ENCODE measurements at places on chromosomes 6 and 20.

GRCh38 chr6:167113047-167113754, 9.7 kb upstream of the CCR6 start:
- DNase-seq = no peak

DNA sequence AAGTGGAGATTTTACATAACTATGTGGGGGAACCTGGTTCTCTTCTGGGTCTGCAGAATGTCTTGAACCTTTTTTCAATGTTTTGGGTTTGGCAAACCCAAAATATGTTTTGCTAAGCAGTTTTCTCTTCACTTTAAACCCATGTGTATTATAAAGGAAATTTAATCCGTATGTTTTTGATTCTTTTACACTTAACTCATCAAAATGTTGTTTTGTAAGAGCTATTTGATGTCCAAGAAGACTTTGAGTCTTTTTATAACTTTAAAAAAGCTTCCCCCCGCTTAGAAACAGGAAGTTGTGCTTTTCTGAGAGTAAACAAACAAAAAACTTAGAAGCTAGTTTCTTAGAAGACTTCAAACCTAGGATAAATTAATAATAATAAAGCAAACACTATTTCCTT, 81.9 kb upstream of the CEP162 start:
- DNase-seq = no peak

GRCh38 chr6:118269659-118270058, 278.4 kb upstream of the PLN start:
- DNase-seq = no peak

DNA sequence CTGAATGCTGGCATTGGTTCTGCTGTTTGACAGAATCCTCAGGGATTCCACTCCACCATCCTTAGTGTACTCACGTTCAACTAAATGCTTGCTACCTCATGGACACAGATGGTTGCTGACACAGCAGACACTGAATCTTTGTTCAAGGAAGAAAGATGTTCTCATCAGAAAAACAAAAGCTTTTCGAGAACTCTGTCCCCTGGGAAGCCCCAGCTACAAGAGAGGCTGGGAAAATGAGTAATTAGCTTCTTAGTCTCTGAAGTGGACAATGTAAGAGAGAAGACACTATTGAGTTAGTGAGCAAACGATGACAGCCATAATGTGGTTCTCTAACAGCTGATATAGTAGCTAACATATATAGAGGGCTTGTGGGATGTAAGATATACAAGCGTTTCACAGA, 30.9 kb upstream of the ENPP5 start:
- DNase-seq = no peak

DNA sequence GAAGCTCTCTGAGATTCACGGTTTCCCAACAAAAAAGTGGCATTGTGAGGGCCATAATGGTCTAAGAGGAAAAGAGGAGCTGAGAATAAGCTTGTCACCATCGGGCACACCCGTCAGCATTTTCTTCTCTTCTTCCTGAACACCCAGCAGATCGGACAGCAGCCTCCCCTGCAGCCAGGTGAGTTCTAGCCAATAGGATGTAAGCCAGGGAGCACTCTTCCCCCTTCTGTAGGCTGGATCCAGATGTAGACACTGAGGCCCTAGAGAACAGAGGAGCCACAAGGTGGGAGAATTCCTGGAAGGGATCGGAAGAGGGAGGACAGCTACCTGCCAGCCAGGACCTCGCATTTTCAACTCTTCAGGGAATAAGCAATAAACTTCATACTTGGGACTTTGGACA, 228.0 kb downstream of the SYNDIG1 start:
- no peak for DNase-seq

GRCh38 chr6:2047855-2048254, 197.6 kb downstream of the GMDS start:
- DNase-seq = no peak

- no peak for DNase-seq
These were observed 32.2 kb upstream of the OSTM1 start for GRCh38 chr6:108106694-108107093.

DNA sequence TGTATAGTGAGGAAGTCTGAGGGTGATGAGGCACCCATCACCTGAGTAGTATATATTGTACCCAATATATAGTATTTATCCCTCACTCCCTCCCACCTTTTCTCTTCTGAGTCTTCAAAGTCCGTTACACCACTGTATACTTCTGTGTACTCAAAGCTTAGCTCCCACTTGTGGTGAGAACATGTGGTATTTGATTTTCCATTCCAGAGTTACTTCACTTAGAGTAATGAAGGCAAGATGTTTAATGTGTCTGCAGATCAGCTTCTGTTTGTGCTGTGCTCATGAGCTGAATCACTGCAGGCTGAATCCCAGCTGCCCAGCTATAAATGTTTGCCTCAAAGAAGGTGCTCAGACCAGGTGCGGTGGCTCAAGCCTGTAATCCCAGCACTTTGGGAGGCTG, 139.3 kb upstream of the FOXA2 start:
- no peak for DNase-seq

GRCh38 chr6:106913111-106913510, 61.4 kb downstream of the CD24 start:
- DNase-seq = no peak

DNA sequence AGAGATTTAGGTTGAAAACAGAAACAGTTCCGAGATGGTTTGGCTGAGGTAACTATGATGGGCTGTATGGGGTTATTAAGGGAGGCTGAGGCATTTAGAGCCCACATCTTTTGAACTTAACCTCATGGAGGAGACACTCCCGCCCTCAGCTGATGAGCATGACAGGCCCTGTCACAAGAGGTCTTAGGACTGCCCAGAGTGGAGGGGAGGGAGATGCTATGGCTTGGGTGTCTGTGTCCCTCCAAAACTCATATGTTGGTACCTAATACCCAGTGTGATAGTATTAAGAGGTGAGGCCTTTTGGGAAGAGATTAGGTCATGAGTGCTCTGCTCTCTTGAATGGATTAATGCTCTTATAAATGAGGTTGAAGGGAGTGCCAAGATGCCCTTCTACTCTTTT, 126.6 kb downstream of the CDC5L start:
- DNase-seq = peak; percentile 5

DNA sequence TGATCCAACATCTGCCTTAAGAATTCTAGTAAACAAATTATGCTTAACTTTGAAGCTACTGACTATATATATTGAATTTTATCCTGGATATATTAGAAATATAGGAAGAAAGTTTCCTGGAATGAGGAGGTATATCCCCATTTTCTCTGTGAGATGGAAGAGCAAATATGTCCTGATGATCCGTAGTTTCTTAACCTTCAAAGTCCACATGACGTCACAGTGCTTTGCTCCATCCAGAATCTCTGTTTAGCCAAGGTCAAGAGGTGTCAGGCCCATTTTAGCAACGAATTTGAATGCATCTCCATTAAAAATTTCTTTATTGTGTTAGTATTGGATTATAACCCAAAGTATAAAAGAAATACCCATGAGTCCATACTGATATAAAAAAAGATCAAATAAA, 162.5 kb downstream of the PRL start:
- DNase-seq = no peak

DNA sequence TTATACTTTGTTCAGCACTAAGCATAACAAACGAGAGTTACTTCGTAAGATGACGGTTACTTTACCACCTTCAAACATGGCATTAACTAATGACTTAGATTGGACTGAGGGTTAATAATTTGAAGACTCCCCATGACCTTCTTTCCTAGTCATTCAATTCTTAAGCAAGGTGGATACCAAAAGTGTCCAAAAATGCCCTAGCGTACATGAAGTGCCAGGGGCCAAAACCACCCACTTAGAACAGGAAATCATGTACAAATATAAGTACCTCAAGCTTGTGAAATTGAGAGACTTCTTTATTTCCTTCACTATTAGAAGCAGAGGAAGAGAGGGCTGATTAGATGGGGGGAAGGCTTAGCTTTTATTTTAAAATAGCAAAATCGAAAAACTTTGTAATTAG, 166.4 kb downstream of the ATXN1 start:
- DNase-seq = no peak
